Retina (tissue), 1 donor: ENCODE measurements at places on chromosomes 4 and X.

GRCh38 chrX:49232525-49232924 is 615 bp downstream of the CACNA1F start:
- no peak for DNase-seq

DNA sequence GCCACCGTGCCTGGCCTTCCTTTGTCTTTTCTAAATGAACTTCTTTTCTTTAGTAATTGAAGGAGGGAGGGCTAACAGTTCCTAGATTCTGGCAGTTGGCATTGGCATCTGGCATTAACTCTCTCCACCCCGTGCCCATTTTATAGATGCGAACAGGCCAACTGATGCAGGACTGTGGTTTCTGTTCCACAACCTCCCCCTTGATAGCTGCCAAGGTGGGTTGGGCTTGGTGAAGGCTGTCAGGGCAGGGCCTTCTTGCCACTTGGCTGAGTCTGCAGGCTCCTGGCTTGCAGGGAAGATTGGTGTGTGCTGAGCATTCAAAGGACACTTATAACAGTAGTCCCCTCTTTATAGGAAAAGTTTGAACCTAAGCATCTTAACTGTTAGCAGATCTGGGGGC is 4.3 kb downstream of the SOWAHD start:
- DNase-seq = no peak

GRCh38 chr4:73740353-73740778 is at the start of gene CXCL8:
TSS of gene CXCL8 (plus strand) at chr4:73740569. CDS start at chr4:73740659, 90 bp downstream.
- no peak for DNase-seq

DNA sequence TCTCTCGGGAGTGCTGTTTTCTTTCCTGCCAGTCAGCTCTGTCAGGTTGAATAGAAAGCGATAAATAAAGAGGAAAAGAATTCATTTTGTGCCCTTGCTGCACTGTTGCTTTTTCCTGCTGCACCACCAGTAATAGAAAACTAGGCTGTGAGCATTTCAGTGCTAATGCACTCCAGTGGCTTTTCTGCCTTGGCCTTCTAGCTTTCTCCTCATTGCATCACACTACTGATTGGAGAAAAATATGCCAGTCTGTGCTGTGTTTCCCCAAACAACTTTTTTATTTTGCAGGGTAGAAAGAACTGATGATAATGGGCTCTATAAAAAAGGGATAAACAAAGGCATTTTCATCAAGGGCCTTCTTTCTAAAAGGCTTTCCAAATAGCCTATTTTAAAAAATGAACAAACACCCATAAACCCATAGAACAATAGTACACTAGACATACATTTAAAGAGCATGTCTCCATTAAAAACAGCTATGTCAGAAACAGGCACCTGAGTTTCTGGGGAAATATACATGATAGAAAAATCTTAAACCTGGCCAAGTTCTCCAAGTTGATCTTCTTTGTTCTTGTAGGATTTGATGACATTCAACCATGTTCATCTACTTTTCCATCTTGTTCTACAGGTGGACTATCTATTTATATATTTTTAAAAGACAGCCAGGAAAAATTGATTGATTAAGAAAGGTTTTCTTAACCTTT is 86.3 kb downstream of the GPRIN3 start:
- DNase-seq = no peak

- no peak for DNase-seq
These were observed 1664.8 kb downstream of the RPA4 start for GRCh38 chrX:98548519-98548918.

DNA sequence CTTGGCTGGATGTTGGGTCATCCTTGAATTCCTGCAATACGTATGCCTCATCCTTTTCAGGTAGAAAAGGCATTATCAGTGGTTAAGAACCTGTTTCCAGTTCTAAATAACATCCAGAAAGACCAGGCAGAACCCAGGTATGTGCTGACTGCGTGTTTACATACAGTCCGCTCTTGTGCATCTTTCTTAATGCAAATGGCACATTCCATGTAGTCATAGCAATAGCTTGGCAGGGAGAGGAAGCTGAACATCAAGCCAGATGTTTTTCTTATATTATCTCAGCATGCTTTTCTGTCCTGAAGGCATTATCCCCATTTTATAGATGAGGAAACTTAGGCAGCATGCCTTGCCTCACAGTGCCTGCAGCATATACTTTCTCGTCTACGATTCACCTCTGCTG is 2.1 kb downstream of the DCLK2 start:
- peak; percentile 5 for DNase-seq

- no peak for DNase-seq
These were observed 309.4 kb downstream of the GLUD2 start for GRCh38 chrX:121356850-121357171.
